ENCODE measurements at places on chromosomes 2 and 18. TPM values are rescaled to one million over a fixed set of nuclear protein-coding genes. Genes with fewer than 3 reads are reported as not detected.

GRCh38 chr2:234193977-234194563 lies 143.6 kb downstream of the SPP2 start:
- DNase-seq = no peak

Gene AP1S3
- 17.4 TPM for total RNA-seq

- DNase-seq = no peak
Measured at GRCh38 chr18:63177919-63178821, 141.4 kb downstream of the BCL2 start.

Gene WDCP
- 30.5 TPM for total RNA-seq

GRCh38 chr2:48423376-48423775 lies 106.6 kb upstream of the STON1 start:
- DNase-seq = no peak

Gene RAB6C
- total RNA-seq = 0.07 TPM

DNA sequence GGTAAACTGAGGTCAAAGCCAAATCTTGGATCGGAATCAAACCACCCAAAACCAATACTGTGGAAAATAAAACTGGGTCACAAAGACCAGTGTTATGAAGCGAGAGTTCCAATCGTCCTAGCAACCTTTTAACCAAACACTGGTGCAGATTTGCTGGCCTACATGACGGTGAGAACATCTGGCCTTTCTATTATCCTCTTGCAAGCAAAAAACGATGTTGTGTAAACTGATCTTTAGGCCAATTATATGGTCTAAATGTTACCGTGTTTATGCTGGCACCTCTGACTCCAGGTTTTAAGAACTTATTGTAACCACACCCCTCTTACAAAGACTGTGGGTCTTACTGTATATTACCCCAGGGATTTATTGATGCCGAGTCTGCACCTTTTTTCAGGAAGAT lies 145.9 kb downstream of the GFPT1 start:
- no peak for DNase-seq

GRCh38 chr18:62435435-62436031 lies 87.3 kb upstream of the ZCCHC2 start:
- DNase-seq = no peak

DNA sequence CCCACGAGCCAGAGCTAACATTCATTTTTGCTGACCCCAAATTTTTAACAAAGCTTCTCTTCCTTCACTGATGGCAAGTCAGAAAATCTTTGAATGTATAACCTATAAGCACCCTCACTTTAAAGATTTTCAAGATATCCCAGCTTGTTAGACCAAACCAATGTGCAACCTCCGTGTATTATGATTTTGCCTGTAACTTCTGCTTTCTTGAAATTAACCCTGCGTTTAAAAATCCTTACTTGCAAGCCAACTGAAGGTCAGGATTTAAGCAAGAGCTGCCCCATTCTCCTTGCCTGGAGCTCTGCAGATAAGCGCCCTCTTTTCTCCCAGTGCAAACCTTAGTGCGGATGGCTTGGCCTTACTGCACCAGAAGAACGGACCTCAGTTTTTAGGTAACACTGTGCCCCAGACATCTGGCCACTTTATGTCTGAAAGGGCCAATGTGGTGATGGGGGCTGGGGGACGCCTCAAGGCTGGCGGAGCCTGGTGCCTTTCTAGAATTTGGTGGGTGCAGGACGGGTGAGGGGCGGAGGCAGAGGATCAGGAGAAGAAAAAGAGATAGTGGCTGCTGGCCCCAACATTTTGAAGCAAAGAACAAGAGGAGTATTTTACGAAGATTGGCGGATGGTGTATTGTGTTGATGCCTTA lies 805 bp upstream of the TNFRSF11A start:
- no peak for DNase-seq

DNA sequence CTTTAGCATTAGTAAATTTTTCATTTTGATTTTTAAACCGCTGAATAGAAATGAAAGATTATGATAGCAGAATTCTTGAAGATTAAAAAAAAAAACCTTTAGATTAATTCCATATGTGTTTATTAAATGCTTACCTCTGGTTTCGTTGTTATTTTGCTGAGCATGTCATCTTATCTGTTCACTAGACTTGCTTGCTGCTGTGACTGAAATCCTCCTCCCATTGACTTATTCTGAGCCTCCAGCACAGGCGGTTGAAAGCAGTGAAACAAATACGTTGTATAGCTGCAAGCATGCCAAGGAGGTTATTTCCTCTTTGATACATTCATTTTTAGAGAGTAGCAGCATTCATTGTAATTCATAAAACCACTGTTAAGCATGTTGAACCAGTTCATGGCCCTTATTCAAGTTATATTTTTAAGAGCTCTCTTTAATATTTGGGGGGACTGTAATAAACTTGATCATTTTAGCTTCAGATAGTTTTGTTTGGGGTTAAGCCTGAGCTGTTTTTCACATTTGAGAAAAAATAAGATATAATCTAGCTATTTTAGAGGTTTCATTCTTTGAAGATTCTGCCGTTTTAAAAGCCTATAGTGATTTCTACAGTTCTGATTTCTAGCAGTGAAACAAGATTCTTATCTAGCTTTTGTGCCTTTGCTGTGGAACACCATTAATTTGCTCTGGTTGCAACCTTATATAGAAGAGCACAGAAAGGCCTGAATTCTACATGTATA lies at the start of gene HTR2B:
TSS of gene HTR2B (minus strand) at position 205 of the 731 bp plus-strand sequence. CDS start 1,278 bp downstream, outside the sequence.
- DNase-seq = no peak

Gene IL36RN
- total RNA-seq = not detected

- DNase-seq = no peak
Measured at GRCh38 chr2:171274757-171275156, 114.1 kb upstream of the TLK1 start.

- DNase-seq = no peak
Measured at GRCh38 chr2:1502891-1503304, 89.6 kb downstream of the TPO start.

DNA sequence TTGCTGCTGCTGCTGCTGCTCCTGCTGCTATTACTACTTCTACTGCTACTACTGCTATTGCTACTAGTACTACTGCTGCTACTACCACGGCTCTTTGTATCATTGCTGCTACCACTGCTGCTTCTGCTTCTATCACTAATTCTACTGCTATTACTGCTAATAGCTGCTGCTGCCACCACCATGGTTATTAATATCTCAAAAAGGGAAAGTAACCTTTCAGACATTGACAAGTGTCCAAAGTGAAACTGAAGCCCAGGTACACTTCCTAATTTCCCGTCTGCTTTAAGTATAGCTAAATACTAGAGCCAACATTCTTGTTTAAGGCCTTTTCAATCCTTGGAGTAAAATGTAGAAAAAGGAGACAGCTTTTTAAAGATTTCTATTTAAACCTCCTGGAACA lies 45.4 kb upstream of the EHBP1 start:
- no peak for DNase-seq

DNA sequence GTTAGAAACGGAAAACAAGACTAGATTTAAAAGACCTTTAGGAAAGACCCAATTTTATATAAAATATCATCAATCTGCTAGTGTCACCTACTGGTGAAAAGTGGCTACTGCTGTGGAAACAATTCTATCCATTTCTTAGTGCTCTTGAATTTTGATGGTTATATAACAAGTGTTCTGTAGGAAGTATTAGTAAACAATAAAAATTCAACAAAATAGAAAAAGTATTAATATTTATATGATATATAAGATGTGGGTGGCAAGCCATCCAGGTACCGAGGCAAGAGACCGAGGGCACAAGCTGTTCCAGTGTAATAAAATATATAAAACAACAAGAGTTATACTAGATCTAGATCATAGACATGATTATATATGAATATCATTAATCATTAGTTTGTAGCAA lies 6.2 kb upstream of the TMEM87B start:
- no peak for DNase-seq

- DNase-seq = no peak
Measured at GRCh38 chr2:218998414-218999002, 5.3 kb upstream of the CRYBA2 start.

Gene LGALSL
- total RNA-seq = 26.5 TPM

Gene NPAS2
- 2.6 TPM for total RNA-seq

Gene HS1BP3
- 19.8 TPM for total RNA-seq

Gene TBR1
- not detected for total RNA-seq

DNA sequence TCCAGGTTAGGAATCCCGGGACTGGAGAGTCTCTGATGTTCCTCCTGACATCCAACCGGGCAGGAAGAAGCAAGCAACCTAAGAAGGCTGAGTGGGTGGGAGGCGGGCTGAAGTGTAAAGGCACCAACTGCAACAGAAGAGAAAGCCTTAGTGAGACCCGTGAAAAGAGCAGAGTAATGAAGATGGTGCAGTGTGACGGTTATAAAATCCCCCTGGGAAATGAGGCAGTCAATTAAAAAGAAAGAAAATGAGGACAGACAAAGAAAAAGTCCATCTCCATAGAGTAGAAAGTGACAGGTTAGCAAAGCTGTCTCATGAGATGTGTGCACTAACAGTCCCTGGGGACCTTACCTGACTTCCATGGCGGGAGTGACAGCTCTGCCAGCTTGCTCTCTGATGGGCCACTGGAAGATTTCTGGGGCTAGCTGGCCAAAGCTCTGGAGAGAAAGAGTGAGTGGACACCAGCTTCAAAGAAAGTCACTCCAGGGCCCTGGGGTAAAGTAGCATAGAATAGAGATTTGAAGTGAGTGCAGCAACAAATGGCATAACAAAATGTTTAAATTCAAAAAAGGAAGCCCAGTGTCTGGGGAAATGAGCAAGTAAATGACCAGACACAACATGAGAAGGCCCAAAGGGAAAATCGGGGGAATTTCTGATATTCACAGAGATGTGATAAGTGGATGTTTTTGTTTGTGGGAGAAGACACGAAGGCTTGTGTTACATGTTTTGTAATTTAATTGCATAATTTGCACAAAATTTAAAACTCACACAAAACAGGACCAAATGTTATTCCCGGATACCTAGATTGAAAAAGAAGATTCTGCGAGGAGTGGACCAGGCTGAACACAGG lies 44.1 kb upstream of the IGFBP2 start:
- DNase-seq = no peak

DNA sequence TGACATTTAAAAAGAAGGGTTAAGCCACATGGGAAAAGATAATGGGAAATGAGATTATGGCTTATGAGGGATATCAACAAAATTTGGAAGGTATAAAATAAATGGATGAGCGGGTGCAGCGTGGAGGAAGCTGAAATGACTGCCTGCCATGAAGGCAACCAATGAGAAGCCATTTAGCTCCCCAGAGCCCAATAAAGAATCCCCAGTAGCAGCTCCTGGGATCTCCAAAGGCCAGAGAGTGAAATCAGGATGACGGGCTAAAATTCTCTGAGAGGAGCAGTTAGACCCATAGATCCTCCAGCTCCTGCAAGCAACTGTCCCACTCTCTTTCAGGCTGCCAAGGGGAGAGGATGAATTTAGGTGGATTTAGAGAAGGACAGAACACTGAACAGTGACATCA lies 12.9 kb upstream of the MAPRE3 start:
- DNase-seq = no peak
